A549 treated with CpdA at 1 μM for 4 hours (cell line): ENCODE measurements at places on chromosomes 12 and 14. TPM values are rescaled to one million over a fixed set of nuclear protein-coding genes. Genes with fewer than 3 reads are reported as not detected.

OR4Q3 gene
- total RNA-seq, result not detected in 5 replicates

NTN4 gene
- 49.4 to 56.4 TPM (median 53.9 TPM) in 5 replicates for total RNA-seq

SLCO1B3 gene
- total RNA-seq, result 13.7 to 15.7 TPM (median 14.3 TPM) in 5 replicates

OR4N5 gene
- total RNA-seq, result not detected in 5 replicates

NYNRIN gene
- total RNA-seq, result 0.13 to 0.48 TPM (median 0.16 TPM) in 5 replicates

GPR33 gene
- total RNA-seq, result not detected in 5 replicates

TDRD9 gene
- total RNA-seq, result 0.02 TPM in 1 of 5 replicates, not detected in the others

KCNK13 gene
- 0.05 to 0.19 TPM (median 0.17 TPM) in 4 of 5 replicates, not detected in the other for total RNA-seq
